ENCODE measurements at places on chromosomes 3 and 15.

DNA sequence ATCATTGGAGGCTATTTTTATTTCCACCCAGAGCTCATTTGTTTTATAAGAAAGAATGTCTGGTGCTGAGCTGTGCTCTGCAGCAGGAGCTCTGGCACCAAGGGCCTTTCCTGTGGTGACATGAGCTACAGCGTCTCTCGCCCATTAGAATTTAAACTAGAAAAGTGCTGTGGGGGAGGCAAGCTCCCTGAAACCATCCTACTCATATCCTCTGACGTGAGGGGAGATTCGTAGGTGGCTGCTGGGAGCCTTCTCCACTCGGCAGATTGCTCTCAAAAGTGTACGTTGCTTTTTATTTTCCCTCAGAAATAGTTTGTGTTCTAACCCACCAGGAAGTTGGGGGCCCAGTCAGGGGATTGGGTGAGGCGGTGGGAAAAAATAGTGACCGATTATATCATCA is 76.3 kb upstream of the ARHGEF3 start:
- DNase-seq = no peak

GRCh38 chr3:28022916-28023315 is 218.5 kb upstream of the CMC1 start:
- no peak for DNase-seq

- no peak for DNase-seq
These were observed 151.9 kb upstream of the UBE2E1 start for GRCh38 chr3:23653647-23654525.

DNA sequence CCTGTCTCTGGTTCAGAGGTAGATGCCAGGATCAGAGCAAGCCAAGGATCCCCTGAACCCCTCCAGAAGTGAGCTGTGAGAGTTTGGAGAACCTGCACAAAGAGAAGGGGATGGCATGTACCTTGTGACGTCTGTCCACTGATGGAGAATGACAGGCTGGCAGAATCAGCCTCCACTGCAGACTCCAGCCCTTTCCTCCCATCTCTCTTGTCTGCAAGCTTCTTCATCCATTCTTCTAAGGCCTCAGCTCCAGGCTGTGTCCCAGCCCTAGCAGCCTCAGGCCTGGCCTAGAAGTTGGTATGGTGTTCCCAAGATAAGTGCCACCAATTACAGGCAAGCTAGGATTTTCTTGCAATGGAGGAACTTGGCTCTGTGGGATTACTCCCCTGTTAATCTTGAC is 8.6 kb downstream of the GALNT15 start:
- no peak for DNase-seq

DNA sequence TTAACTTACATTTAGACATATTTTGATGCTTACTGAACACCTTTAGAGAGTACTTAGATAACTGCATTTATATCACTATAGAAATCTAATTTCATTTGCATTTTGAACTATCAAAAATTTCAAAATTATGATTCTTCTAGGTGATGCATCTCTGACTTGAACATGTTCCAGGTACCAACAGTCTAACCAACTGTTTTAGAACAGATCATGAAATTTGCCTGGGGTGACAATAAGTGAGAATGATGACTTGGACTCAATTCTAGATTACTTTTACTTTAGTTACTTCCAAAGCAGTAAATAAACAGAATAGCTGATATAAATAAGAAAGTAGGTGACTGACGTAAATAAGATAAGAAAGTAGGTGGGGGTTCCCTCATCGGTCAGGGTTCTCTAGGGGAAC is 307.8 kb downstream of the BCHE start:
- DNase-seq = no peak

GRCh38 chr3:54965746-54966145 is 37.9 kb upstream of the LRTM1 start:
- peak; percentile 95 for DNase-seq

DNA sequence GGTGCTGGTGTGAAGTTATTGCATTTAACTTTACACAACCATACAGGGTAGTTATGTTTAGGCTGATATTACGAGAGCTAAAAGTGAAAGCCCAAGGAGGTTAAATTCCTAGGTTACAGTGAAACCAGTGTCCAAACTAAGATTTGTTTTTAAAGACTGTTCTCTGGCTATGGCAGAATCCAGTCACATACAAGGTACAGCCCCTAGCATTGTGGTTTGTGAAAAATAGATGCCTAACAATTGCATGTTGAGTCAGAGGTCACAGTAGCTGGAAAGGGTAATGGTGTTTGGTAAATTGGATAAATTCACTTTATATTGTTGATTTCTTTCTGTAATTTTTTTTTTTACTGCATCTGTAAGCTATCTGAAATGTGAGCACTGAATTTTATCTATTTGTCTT is 614.6 kb upstream of the TBL1XR1 start:
- no peak for DNase-seq

- no peak for DNase-seq
These were observed 96.8 kb downstream of the CHDH start for GRCh38 chr3:53749448-53749847.

GRCh38 chr3:161673866-161674265 is 177.3 kb downstream of the OTOL1 start:
- DNase-seq = no peak

GRCh38 chr3:17367171-17367570 is 375.3 kb downstream of the TBC1D5 start:
- DNase-seq = no peak

- DNase-seq = peak; percentile 1
These were observed 226.9 kb downstream of the CACNA2D3 start for GRCh38 chr3:54349231-54349652.

- DNase-seq = no peak
These were observed 225.4 kb upstream of the UBE2E2 start for GRCh38 chr3:22977650-22978289.

DNA sequence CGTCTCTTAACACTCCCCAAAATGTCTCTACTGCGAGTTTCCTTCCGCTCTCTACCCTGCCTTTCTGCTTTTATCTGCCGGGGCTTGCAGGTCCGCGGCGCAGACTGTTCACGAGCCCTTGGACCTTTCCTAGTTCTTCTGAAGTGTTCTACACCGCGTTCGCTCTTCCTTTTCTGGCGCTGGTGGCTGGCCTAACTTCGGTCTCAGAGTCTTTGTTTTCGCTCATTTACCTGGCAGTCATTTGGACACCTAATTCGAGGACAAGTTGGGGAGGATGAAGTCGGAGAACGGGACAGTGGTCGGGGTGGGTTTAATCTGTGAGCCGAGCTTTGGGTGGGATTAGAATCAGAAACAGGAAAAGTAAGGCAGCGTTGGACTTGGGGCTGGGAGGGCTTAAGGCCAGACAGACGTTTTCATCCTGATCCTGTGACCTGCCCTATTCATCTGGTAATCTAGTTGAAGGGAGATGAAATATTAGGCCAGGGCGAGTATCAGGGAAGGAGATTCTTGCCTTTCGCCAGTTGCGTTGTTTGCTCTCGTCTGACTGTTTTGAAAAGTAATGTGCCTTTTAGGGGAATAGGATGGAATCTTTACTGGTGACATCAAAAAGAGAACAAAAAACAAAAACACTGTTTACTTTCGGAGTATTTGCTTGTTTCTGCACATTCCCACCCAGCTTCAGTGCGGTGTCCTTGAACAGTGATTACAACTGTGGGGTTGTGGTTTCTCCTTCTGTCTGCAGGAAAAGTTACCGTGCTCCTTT is 1.8 kb downstream of the DIPK2A start:
- DNase-seq = peak; percentile 81

DNA sequence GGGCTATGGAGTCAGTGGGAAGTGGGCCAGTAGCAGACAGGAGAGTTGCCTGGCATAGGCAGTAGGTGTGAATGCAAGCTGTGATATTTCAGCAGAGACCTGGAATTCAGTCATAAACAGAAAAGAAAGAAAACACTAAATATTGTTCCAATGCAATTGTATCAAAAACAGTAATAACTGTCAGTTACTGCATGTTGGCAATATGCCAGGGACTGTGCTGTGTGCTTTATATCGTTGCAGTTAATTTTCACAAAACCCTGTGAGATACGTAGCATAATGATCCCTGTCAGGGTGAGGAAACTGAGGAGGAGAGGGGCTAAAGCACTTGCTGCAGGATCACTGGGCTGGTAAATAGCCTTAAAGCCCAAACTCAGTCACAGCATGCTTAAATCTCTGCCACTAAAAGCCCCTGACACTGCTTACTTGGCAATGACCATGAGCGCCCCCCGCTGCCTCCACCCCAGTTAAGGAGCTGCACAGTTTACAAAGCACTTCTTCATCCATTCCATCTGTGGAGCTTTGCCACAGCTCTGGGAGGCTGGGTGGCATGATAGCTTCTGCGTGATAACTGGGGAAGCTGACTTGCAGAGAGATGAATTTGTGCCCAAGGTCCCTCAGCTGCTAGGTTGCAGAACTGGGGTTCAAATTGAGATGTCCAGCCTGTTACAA is 3.9 kb downstream of the SLC6A1 start:
- no peak for DNase-seq

DNA sequence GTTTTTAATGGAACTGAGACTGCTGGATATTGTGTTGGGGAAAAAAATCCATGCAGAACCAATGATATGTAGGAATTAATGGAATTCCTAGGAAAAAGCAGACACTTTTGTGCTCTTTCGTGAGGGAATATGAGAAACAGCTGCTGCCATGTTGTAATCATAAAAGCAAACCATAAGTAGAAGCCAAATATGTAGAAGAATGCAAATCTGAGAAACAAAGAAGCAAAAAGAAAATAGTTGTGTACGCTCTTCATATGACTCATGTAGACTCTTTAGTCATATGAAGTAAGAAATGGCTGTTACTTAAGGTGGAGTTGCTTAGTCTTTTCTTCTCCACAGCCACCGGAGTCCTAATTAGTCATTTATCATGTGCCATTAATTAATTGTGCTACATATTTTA is 298.6 kb upstream of the ZNF717 start:
- DNase-seq = no peak

GRCh38 chr3:171704814-171705213 is 105.5 kb downstream of the PLD1 start:
- DNase-seq = no peak

DNA sequence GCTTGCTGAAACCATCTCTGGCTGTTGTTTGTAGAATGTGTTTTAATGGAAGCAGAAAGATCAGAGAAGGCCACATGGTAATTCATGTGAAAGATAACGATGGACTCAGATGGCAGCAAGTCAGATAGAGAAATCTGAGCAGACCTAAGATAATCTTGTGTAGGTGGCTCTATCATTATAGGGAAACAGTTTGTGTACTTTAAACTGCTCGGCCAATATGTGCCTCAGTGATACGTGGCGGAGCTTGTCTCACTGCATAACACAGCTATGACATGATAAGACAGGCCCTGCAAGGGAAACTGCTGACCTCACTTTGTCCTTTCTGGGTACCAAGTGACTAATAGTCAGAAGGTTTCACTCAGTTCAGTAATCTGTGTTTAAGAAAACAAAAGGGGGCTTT is 51.0 kb downstream of the MME start:
- peak; percentile 34 for DNase-seq

DNA sequence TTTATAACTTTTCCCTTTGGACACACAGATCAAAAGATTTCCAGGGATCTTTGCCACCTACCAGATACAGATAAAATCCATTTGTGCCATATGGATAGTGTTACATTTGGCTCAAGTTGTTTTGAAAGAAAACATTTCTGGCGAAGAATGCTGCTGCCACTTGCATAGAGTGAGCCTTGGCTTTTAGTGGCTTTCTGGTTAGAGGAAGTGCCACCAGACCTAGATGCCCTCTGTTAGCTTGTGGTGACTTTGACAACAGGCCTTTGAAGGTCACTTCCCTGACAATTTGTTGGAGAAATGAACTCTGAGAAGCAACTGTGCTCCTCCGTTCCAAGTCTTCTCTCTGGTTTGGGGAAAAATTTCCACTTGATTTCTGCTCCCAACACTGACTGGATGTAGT is 158.0 kb downstream of the CHST2 start:
- no peak for DNase-seq

DNA sequence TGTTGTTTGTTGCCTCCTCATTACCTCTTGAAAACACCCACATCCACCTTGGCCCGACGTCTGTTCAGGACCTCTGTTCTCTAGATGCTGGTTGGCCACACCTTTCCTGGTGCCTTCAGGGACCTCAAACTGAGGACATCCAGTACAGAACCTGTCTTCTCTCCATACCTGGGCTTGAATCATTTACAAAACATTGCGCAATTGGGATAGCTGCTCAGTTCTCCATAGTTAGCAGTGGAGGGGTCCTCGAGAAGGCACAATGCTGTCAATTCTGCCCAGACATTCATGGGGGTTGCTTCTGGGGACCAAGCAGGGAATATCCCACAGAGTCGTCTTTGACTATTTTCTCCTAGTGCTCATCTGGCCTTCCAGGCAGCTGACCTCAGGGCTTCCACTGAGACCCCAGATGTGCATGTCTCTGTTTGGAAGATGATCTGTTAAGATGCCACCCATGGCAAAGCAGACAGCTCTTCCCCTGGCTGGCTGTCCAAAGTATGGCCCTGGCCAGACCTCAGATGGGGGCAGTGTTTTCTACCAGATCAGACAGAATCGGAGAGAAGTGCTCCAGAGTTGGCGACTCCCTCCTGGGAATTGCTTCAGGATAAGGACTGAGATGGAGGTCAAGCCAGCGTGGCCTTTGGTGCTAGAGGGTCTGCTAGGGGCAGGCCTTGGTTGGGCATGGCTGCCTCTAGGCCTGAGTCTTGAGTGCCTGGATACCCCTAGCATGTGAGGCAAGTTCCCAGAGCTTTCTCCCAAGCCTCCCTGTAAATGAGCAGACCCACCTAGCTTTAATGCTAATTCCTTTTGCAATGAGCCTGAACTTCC is 46.1 kb downstream of the CHCHD6 start:
- no peak for DNase-seq

DNA sequence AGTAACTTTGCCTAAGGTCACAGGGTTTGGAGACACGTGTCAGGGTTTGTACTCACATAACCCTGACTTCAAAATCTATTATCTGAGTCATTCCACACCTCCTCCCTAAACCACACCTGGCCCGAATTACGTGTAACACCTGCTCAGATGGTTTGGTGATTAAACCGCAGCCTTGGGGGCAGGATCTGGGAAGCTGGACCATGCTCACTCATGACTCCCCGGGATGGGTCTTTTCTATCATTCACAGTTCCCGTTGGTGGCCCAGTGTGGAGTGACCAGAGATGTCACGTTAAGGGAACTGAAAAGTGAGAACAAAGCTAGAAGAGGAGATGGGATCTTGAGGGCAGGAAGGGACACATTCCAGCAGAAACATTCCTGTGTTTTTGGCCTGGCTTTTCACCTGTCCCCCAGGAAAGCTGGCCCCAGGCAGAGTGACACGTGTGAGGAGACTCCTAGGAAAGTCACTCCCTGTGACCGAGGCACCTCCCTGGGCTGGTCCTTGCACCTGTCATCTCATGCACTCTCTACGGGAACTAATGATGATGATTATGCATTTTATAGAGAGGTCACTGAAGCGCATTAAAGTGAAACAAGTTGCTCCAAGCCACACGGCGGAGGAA is 75.4 kb upstream of the POMGNT2 start:
- no peak for DNase-seq

- peak; percentile 25 for DNase-seq
These were observed 16.9 kb upstream of the PSMD6 start for GRCh38 chr3:64039981-64040733.

DNA sequence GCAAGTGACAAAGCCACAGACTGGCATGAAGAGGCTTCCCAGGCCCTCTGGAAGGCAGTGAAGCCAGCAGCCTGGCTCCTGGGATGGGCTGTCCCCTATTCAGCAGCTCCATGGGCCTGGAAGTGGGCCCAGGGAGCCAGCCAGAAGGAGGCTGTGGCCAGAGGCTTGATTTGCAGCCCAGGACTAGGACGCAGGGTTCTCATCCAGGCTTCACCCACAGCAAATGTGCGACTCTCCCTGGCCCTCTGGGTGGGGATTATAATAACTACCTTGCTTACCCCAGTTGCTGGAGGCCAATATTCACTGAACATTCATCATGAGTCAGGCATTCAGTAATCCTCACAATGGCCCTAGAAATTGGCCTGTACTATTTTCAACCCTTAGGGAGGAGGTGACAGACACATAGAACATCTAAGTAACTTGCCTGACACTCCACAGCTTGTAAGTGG is 24.6 kb upstream of the SRP14 start:
- DNase-seq = peak; percentile 87

- DNase-seq = no peak
These were observed 10.6 kb upstream of the SPRED1 start for GRCh38 chr15:38242055-38242454.
